ENCODE measurements at places on chromosomes 7 and 10. TPM values are rescaled to one million over a fixed set of nuclear protein-coding genes. Genes with fewer than 3 reads are reported as not detected.

The EBLN1 gene
- total RNA-seq, result 4.7 TPM

The C10orf95 gene
- 0.55 TPM for total RNA-seq

The CFTR gene
- 5.1 TPM for total RNA-seq

The GJC3 gene
- total RNA-seq, result 0.71 TPM

The GNAI1 gene
- total RNA-seq, result 61.6 TPM

The PLAC9 gene
- 13.1 TPM for total RNA-seq

The CPXM2 gene
- total RNA-seq, result 16.0 TPM

The ITGB8 gene
- total RNA-seq, result 111 TPM

The MKI67 gene
- total RNA-seq, result 7.2 TPM

The ZNF804B gene
- total RNA-seq, result 0.43 TPM
